ENCODE measurements at places on chromosomes 3 and 15.

DNA sequence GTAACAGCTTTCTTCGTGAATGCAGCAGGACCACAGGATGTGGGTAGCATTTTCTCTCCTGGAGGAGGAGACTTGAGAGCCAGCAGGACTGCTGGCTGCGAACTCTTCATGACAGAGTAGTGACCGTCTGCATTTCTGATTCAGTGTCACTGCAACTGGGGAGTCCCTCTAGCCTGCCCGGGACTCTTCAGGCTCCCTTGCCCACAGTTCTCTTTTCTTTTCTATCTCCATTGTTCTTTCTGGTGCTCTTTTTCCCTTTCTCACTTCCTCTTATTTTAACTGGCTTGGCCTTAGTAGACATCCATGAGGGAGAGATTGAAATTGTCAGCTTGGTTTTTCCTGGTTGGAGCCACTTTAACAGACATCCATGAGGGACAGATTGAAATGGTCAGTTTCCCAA, 49.9 kb upstream of the P2RY1 start:
- DNase-seq: no peak

GRCh38 chr3:98433764-98434163, 29.2 kb upstream of the OR5K1 start:
- no peak for DNase-seq

- no peak for DNase-seq
Observed at GRCh38 chr3:196942915-196943277, 568 bp upstream of the NCBP2 start.

DNA sequence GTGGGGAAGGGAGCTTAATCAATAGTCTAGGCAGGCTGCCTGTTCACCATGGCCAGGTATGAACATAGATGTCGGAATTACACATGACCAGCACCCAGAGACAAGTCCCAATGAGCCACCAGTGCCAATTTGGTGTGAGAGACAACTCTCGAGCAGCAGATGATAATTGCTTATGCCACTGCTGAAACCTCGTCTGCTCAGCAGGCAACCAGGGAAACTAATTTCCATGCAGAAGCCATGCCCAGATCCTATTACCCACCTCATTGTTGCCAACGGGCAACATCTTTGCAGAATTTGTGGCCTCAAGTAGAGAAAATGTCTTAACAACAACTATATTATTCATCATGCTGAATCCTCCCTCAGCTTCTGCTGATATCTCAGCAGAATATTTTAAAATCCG, 84.9 kb downstream of the CGGBP1 start:
- no peak for DNase-seq

GRCh38 chr15:42159381-42160015, 3.1 kb upstream of the PLA2G4F start:
- DNase-seq: no peak

GRCh38 chr3:48184299-48184698, 3.9 kb downstream of the CDC25A start:
- DNase-seq: no peak

DNA sequence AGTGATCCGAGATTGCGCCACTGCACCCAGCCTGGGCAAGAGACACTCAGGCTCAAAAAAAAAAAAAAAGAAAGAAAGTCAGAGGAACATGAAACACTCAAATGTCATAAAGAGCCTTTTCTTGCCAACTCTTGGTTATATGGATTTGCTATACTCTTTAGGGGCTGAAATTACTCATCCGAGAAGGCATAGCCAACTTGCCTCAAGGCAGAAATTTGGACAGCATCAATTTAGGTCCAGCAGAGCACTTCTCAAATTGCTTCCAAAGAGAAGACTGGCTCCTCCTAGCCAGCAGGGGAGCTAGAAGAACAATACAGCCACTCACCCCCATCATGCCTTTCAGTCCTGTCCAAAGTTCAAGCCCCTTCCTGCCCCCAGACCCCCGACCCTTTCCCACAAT, 43.8 kb downstream of the OSBPL10 start:
- DNase-seq: no peak

DNA sequence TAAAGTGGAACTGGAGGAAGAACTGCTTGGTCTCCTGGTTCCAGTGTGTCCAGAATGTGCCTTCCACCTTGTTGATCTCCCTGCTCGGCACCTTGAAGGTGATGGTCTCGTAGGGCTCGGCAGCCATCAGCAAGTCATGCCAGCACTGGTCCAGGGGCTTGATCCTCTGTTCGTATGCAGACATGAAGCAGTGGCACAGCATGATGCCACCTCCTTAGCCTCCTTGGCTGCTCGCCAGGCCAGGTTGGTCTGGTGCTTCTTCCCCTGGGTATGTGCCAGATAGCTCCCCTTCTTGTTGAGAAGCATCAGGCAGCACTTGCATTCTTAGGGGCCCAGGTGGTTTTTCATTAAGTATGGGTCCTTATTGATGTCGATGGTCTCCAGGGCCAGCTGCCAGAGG, 17.8 kb upstream of the TXNRD3 start:
- no peak for DNase-seq

- DNase-seq: no peak
Observed at GRCh38 chr3:114848082-114848481, 299.0 kb downstream of the ZBTB20 start.

- no peak for DNase-seq
Observed at GRCh38 chr15:77838061-77838460, 205.3 kb upstream of the LINGO1 start.

DNA sequence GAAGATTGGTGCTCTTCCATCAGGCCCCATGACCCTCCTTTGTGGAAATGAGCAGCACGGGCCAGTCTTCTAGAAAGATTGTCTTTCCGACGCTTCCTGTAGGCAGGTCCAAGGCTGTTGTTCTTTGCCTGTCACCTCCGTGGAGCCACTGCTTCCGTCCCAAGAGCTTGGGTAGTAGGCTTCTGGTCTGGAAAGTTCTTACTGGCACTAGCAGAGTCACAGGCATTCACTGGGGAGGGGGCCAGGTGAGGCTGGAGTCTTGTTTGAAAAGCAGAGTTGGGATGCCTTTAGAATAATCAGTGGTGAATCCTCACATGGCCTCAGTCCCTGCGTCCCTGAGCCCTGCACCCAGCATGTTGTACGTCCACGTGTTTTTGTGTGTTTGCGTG, 76.2 kb upstream of the ADPGK start:
- DNase-seq: no peak

GRCh38 chr3:117736846-117737245, 1027.3 kb downstream of the TUSC7 start:
- DNase-seq: no peak

GRCh38 chr3:54968546-54969172, 40.8 kb upstream of the LRTM1 start:
- DNase-seq: no peak

DNA sequence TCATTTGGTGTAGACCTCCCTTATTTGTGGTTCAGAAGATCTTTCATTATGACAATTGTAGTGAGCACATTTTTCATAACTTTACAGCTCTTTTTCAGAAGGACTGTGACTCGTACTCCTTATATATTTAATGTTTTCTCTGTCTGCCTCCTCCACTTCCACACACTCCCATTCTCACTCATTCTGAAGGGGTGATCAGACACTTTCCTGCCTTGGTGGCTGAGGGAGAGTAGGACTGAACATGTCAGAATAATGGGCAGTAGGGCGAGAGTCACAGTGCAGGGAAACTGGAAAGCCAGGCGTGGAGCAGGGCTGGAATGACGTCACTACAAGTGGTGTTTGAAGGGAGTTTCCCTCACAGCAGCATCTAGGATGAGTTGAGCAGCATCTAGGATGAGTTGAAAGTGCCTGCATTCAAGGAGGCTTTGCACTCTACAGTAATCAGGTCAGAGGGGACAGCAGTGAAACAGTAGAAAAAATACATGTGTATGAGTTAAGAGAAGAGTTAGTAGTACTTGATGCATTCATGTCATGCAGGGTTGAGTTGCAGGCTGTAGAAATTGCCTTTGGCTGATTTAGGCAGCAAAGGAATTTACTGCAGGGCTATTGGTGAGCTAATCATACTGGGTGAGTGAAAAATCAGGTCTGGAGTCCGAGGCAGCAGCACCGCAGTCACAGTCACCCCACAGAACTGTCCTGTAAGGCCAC, 36.3 kb upstream of the FBXL22 start:
- DNase-seq: no peak

- DNase-seq: no peak
Observed at GRCh38 chr3:62416144-62416543, 42.8 kb upstream of the FEZF2 start.

DNA sequence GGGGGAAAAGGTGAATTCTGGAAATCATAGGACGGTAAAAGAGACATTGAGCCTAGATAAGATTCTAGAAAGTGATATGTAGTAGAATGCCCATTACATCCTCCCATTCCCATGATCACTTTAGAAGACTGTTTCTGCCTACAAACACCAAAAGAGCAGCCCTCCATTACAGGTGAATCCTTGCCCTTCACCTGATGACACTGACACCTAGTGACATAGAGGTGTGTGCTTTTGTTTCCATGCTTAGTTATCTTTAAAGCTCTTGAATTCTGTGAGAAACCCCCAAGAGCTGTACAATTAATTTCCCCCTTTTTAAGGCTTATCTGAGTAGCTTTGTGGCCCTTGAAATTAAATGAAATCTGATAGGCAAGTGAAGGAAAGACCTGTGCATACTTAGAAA, 8.3 kb upstream of the BBX start:
- DNase-seq: no peak

DNA sequence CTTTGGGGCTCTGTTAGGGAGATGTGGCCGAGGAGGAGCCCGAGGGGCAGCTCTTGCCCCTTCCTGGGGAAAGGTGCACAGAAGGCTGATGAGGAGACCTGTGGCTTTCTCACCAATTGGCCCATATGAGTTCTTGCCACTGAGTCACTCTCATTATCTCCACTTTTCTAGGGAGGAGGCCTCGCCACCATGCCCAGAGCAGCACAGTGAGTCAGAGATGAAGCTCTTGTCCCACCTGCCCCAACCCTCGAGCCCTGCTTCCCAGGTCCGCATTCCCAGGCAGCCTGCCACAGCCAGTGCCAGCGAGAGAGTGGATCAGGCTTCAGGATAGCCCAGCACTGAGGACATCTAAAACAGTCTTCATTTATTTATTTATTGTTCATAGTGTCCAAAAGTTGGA, 53.5 kb downstream of the AMOTL2 start:
- DNase-seq: no peak

GRCh38 chr3:155891321-155891720, 20.9 kb downstream of the GMPS start:
- peak; percentile 52 for DNase-seq

DNA sequence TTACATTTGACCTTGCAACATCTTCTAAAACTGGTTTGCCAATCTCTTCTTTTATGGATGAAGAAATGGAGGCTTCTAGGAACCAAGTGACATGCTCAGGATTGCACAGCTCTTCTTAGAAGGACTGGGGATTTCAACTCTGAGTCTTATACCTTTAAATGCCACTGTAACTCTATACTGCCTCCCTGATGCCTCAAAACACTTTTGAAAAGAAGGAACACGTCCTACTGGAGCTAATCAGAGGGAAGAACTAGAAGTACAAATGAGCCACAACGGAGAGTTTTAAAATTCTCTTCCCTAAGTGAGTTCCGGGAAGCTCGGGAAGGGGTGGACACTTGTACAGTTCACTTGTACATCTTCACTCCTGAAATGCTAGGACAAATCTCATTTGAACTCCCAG, 949 bp upstream of the MITF start:
- peak; percentile 7 for DNase-seq

DNA sequence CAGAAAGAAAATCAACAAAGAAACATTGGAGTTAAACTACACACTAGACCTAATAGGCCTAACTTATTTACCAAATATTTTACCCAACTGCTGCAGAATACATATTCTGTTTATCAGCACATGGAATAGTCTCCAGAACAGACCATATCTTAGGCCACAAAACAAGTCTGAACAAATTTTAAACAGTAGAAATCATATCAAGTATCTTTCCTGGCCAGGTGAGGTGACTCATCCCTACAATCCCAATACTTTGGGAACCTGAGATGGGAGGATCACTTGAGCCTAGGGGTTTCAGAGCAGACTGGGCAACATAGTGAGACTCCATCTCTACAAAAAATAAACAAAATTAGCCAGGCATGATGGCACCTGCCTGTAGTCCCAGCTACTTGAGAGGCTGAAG, 18.1 kb upstream of the KPNA4 start:
- DNase-seq: no peak

DNA sequence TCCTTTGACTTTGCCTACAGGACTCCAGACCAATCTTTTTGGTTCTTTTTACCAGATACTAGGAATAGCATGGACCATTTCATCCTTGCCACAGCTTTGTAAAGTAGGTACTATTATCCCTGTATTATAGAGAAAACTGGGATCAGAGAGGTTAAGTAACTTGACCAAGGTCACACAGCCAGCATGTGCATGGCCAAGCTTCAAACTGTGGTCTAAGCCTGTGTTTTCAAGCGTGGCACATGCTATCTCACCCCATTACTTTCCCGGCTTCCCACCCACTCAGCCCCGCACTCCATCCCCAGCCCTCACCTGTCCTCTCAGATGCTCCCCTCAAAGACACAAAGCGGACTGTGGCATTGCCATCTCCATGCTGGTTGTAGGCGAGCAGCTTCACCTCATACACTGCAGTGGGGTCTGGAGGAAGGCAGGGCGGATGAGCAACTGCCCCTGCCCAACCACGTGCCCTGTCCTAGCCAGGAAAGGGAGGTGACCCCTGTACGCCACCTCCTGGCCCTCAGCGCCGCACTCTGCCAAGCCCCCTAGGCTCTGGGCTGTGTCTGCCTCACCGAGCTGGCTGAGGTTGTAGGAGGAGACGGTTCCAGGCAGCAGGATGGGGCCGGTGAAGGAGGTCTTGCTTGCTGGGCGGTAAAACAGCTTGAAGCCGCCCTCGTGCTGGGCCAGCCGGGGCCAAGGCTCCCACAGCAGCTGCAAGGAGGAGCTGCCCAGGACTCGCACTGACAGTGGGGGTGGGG, 25.7 kb downstream of the RNU5B-1 start:
- no peak for DNase-seq

DNA sequence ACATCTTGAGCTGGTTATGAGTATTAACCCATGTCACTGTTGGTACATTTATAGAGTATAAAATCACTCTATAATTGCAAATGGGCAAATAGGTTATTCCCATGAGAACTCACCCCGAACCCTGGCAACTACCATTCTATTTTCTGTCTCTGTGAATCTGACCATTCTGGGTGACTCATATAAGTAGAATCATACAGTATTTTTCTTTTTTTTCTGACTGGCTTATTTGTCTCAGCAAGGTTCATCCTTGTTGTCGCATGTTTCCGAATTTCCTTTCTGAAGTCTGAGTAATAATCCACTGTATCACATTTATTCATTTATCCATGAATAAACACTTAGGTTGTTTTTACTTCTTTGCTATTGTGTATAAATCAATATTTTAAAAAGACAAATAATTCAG, 59.9 kb upstream of the CHRM5 start:
- no peak for DNase-seq

- DNase-seq: no peak
Observed at GRCh38 chr15:97902140-97902780, 58.2 kb upstream of the ARRDC4 start.

GRCh38 chr3:42052484-42053351, 38.4 kb upstream of the TRAK1 start:
- no peak for DNase-seq

- no peak for DNase-seq
Observed at GRCh38 chr3:37967260-37967881, 23.2 kb upstream of the VILL start.

GRCh38 chr3:41792806-41793205, 169.1 kb downstream of the ULK4 start:
- DNase-seq: no peak

GRCh38 chr3:188529228-188529627, 375.3 kb downstream of the LPP start:
- no peak for DNase-seq
